IMR-90 (cell line): ENCODE measurements at places on chromosomes 3 and 15. TPM values are rescaled to one million over a fixed set of nuclear protein-coding genes. Genes with fewer than 3 reads are reported as not detected.

The ZMYND10 gene
- 0.83 and 1.1 TPM in 2 replicates for total RNA-seq

The SACM1L gene
- 40.9 and 44.2 TPM in 2 replicates for total RNA-seq

The PSMA4 gene
- total RNA-seq = 208 and 344 TPM in 2 replicates

DNA sequence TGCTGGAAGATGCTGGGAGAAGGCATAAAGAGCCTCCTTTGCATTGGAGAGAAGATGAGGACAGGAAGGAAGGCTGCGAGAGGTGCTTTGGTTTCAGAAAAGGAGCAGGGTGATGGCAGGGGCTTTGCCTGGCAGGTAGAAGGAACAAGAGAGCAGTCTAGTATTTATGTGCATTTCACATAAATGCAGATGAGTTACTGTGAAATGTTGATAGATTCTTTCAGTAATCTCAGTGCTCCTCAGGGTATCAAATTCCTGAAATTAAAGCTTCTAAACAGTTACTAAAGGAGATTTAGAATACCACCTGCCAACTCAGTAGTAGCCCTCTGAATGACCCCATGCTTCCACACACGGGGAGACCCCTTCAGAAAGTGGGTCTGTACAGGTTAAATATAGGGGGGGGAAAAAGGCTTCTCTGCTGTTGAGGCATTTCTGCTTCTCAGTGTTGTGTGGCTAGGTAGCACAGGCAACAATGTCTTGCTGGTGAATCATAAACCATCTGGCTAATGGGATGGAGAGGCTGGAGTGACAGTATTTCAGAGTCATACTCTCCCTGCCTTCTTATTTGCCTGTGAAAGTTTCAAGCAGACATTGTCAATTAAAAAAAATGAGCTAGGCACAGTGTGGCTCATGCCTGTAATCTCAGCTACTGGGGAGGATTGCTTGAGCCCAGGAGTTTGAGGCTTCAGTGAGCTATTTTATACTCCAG lies 14.3 kb upstream of the FBXL22 start:
- DNase-seq = peak; percentile 92

GRCh38 chr3:38345879-38346586 lies 552 bp upstream of the XYLB start:
- DNase-seq = no peak

DNA sequence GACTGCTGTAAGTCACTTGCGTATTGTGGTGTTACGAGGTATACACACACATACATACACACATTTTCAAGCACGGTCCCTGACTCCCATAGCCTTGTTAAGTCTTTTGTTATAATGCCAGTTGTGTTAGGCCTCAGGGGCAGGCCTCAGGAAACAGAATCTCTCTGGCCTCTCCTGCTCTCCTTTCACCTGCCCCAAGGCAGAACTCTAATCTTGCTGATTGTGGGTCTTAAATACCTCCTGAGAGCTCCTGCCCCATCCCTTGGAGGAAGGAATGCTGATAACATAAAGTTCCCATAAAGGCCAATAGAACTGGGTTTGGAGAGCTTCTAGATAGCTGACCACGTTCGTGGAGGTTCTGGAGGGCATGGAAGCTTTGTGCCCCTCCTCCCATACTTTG lies 3.9 kb upstream of the NIT2 start:
- no peak for DNase-seq

DNA sequence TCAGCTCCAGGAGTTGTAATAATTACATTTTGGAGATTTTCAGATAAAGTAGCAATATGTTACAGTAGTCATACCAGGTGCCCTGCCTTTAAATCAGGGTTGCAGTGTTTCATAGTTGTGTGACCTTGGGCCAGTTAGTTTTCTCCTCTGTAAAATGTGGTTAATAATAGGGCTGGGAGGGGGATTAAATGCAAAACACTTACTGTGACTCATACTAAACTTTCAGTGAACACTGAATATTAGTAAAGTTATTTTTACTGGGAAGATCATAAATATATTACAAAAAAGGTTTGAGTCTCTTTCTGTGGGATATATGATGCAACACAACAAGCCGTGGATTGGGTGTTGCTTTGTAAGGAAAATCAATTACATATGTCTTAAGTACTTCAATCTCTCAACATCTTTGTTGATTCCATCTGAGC lies 1.1 kb upstream of the EBLN2 start:
- DNase-seq = peak; percentile 27

GRCh38 chr15:48423342-48423741 lies 92.1 kb downstream of the DUT start:
- DNase-seq = no peak

GRCh38 chr3:79564192-79564591 lies 203.6 kb downstream of the ROBO1 start:
- DNase-seq = no peak

DNA sequence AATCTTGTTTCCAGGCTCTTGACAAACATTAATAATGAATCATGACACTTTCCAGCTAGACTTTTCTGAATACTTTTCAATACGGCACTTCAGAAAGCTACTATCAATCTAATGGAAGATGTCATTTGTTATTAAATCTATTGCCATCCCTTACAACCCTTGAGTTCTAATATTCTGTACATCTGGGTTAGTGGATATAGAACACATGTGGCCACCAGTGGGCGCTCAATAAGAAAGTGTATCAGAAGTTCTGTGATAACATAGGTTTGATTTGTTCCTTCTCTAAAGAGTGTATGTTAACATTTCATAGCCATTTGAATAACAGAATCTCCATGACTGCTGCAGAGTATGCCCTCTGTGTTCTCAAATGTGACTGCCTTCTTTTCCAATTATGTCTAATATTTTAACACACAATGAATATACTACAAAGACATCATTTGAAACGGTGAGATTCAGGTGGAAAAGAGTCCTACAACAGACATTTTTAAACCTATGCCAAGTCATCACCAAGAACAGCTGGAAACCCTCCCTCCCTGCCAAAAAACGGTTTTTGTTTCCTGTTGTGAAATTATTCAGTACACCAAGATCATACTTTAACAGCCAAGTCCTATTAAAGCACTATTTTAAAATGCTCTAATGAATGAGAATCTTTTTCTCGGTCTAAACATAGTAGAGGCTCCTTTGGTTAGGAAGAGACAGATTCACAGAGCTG lies 22.2 kb downstream of the ALDH1A2 start:
- peak; percentile 39 for DNase-seq

DNA sequence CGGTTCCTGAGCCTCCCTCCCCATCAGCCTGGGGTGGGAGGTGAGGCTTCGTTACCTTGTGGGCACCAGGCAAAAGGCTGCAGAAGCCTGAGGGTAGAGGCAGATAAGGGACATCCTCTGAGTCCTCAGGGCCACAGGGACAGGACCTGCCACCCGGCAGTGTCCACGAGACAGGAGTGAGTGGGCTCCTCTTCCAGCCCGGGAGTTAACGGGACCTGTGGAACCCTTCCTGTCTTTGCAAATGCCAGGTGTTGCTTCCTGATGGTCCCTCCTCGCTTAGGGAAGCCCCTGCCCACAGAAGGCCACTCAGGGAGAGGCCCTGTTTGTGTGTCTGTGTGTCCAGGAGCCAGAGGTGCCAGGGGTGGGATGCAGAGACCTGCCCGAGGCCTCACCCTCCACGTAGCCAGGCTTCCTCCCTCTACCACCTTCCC lies 111.1 kb upstream of the ALDH1A3 start:
- no peak for DNase-seq

- DNase-seq = peak; percentile 50
Measured at GRCh38 chr15:70882361-70882760, 9.9 kb downstream of the THAP10 start.

DNA sequence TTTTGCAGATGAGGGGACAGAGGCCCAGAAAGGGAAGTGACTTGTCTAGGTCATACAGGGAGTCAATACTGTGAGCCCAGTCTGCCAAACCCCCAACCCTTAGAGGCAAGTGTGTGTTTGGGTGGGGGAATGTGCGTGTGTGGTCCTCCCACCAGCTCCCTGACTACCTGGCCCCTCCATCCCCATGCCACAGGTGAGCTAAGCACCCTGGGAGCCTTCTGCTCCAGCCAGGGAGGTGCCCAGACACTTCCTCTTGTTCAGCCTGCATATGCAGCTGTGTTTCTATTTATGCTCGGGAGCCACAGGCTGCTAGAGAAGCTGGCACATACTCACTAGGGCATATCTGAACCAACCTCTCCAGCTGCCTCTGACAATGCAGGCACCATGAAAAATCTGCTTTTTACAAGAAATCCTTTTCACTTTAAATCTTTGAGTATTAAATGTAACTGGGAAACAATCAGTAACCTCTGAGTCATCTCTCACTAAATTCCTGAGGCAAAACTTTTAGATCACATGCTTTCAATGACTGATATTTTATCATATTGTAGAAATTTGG lies 20.7 kb downstream of the TBC1D2B start:
- peak; percentile 45 for DNase-seq

DNA sequence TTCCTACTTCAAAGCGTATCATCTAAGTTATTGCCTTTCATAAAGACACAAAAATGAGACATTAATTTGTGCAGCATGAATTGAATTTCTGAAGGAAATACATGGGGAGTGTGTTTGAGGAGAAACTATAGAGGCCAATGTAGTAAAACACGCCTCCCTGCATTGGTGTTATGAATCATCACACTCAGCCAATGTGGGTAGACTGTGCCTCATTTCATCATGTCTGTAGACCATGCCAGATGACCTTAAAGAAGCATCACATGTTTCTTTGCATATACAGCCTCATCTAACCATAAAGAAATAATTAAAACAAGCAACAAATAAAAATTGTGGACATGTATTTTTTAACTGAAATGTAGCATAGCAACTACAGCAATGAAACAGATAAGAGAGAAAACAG lies 486.0 kb upstream of the ADAMTS9 start:
- no peak for DNase-seq

The RBM15B gene
- 17.2 and 17.4 TPM in 2 replicates for total RNA-seq

DNA sequence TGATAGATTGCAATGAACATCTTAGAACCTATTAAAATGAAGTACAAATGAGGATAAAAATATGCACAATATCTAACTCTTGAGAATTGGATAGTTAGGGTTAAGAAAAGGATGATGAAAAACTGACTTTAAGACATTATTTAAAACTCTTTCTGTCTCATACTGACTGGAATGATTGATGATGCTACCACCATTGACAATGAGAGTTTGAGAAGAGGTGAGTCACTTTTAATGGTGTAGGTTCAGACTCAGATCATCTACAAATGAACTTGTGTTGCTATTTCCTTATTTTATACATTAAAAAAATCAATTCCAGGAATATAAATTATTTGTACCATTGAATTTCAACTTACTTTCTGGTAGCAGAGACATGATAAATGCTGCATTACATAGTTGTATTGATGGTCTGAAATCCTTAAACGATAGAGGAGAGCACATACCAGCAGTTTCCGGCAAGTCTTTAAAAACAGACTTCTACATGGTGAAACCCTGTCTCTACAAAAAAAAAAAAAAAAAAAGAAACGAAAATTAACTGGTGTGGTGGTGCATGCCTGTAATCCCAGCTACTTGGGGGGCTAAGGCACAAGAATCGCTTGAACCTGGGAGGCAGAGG lies 409.0 kb downstream of the OTOL1 start:
- no peak for DNase-seq
